Subcutaneous preadipocyte (primary cell): ENCODE measurements at places on chromosomes 2 and 18. TPM values are rescaled to one million over a fixed set of nuclear protein-coding genes. Genes with fewer than 3 reads are reported as not detected.

Gene CCDC178
- not detected in 2 replicates for total RNA-seq

Gene FIGN
- total RNA-seq: 1.1 and 1.6 TPM in 2 replicates

Gene TXNL4A
- total RNA-seq: 50.4 and 65.0 TPM in 2 replicates

Gene SLC9A2
- under 0.01 TPM in 2 replicates for total RNA-seq

Gene POU3F3
- 0.37 and 18.2 TPM in 2 replicates for total RNA-seq

Gene ASAP2
- 39.3 and 59.0 TPM in 2 replicates for total RNA-seq

Gene CPO
- total RNA-seq: under 0.01 and 0.20 TPM in 2 replicates

Gene LIPG
- total RNA-seq: 1.5 and 4.5 TPM in 2 replicates

Gene PDE6D
- total RNA-seq: 20.2 and 26.0 TPM in 2 replicates

Gene CGREF1
- 7.2 and 14.3 TPM in 2 replicates for total RNA-seq

Gene CNGA3
- total RNA-seq: under 0.01 TPM in 2 replicates
